Sciatic nerve (tissue), 2 donors: ENCODE measurements at places on chromosomes 1 and 21.

DNA sequence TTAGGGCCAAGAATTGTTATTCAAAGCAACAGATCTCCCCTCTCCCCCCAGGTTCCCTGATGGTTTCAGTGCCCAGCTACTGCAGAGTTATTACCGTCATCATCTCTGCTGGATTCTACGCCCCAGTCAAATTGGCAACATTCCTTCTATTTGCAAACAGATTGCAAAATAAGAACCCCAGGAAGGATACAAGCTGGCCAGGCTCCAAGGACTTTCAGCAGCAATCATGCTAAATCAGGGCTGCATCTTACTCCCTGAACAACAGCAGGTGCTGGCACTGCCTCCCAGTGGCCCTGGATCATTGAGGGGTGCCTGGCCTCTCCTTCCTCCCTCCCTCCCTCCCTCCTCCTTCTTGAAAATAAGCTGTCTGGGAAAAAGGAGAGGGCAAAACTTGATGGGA is 521.6 kb upstream of the BEND5 start:
- DNase-seq, result peak; percentile 58

DNA sequence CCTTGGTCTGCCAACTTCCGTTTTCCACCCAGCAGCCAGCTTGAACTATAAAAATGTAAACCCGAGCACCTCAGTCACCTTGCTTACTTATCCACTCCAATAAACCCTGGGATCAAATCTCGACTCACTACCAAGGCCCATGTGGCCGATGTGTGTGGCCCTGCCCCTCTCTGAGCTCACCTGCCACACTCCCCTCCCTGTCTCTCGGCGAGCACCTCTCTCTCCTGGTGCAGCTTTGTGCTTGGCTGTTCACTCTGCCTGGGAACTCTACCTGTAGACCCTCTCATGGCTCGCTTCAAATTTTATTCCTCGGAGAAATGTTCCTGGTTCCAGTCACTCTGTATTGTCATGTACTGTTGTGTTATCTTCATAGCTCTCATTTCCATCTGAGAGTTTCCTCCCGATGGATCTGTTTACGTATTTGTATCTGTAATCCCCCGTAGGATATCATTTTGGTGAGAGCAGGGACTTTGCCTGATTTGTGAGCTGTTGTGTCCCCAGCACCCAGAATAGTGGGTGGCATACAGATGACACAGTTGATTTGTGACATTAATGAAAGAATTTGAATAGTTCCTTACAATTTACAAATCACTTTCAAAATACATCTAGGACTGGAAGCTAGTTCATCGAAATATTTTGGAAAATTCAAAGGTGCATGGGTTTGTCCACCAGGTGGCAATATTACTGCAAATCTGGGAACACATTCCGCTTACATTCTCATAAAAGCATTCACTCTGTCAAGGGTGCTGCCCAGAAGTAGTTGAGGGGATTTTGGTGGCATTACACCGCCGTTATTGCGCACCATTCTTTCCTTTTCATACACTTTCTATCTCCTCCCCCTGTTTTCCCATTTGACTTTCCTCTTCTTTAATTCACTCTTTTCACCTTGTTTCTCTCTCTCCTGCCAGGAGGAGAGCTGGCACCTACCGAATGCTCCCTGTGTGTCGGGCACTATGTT is 95.3 kb downstream of the ABCA4 start:
- DNase-seq, result no peak

DNA sequence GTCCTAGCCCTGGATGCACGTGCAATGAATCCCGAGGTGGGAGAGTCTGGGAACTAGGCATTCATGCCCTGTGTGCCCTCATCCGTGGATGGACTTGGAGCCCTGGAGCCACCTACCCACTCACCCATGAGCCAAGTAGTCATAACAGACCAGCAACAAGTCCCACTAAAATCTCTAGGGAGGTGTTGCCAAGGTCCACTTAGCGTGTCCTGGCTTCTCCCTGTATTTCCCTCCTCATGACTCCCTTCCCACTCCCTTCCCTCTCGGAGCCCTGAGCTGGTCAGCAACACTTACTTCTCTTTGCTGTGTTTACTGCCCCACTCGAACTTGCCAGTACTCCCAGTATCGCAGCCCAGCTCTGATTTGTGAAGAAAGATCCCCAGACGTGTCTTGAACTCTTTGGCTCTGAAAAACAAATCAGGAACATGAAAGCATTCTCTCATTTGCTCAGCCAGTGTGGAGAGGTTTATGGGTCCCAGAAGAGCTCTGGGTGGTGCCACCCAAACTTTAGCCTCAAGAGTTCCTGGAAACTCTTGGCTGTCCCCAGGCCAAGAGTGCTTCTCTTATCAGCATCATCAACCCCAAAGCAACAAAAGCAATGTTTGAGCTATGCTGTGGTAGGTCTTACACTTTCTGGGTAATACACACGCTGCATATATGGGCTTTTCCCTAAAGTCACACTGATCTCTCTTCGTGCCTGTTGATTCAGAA is 1.1 kb downstream of the RGS16 start:
- DNase-seq, result no peak

DNA sequence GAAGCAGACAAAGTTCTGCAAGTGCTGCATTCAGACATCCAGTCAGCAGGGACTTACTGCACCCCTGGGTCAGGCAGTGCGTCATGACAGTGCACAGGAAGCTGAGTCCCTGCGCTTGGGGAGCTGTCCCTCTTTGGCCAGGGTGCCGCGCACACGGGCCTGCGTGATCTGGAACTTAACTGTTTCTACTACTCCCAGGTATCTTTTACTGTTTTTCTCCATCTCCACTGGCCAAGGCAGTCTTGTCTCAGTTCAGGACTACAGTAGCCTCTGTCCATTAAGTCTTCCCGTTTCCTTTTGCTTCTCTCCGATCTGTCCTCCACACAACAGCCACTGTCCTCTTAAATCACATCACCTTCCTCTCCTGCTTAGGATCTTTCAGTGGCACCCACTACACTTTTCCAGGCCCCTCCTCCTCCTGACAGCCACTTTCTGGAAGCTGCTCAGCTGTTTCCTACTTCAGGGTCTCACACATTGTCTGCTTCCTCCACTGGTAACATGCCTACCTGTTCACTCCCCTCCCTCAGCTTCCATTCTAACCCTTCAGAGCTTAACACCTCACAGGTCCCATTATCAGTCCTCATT is 15.9 kb downstream of the ERRFI1 start:
- no peak for DNase-seq

- DNase-seq, result no peak
These were observed 12.2 kb downstream of the DSTYK start for GRCh38 chr1:205199090-205199930.

- DNase-seq, result no peak
These were observed 26.5 kb downstream of the SSBP3 start for GRCh38 chr1:54379555-54380289.

- DNase-seq, result no peak
These were observed 206.8 kb upstream of the TMEM51 start for GRCh38 chr1:14946684-14947238.

DNA sequence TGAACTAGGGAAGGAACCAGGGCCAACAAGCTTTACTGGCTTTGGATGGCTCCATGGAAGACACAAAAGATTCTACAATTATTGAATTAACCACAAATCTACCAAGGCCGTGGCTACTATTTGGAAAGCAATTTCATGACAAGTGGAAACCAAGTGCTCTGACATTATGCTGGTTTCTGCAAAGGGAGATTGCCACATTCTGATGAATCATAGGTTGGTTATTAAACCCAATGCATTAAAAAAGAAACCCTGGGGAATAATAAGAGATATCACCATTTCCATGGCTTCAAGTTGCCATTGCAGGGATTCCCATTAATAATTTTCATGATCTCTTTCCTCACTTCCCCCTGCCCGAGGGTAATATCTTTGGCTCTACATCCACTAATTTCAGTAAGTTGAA is 359.2 kb upstream of the NCAM2 start:
- no peak for DNase-seq

DNA sequence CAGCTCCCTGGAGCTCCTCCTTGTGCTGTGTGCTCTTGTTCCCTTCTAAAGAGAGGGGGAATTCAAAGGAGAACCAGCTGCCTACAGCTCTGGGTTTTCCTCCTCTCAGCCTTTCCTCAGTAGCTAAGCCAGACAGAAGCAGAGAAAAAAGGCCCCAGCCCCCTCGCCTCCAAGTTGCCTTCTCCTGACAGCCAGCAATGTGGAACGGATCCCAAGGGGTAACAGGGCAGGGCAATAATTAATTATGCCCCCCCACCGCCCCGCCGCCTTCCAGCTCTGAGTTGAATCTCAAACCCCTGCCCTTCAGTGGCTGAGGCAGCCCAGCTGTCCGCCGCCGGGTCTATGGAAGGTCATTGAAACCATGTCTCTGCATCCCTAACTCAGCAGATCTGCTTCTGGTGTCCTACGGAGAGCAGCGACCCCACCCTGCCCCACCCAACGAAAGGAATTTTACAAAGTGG is 69.0 kb upstream of the GOLT1A start:
- DNase-seq, result no peak

- no peak for DNase-seq
These were observed 644.2 kb downstream of the PTPRU start for GRCh38 chr1:29880556-29880955.

GRCh38 chr1:31669433-31669785 is 24.7 kb upstream of the PEF1 start:
- no peak for DNase-seq

DNA sequence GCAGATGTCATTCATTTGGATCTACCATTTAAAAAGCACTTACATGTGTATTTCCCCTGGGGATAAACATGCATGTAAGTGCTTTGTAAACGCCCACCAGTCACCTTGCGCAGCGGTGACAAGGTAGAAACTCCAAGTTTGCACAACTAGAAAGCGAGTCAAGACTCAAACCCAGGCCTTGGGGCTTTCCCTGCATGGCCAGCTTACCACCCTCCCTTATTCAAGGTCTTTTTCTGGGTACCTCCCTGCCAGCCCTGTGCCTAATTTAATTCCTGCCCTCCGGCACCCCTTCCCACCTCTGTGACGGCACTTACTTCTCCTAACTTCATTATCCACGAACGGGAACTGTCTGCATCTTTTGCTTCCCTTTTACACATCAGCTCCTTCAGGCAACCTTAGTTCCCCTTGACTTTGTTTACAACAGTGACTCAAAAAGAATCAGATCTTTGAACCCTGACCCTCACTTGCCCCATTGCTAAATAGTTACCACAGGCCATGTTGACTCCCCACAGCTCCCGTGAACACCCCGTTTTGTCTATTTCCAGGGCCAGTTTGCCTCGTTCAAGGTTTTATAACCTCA is 138.3 kb upstream of the ETS2 start:
- no peak for DNase-seq

DNA sequence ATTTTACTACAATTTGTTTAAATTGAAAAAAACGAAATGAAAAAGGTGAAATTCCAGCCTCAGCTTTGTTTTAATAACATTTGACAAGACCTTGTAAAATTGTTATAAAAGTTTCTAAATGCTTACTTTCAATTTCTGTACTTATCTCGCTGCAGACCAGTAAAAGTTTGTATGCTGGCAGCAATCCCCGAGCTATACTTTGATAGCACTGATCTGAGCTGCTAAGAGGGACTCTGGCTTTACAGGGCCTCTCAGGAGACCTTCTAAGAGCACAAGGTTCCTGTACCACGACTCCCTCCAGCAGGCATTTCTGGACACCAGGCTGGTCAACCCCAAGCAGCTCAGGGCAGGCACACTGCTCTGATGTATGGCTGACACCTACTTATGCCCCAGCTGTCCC is 13.1 kb downstream of the STMN1 start:
- no peak for DNase-seq

GRCh38 chr1:227816750-227817446 is 1.4 kb downstream of the PRSS38 start:
- no peak for DNase-seq

DNA sequence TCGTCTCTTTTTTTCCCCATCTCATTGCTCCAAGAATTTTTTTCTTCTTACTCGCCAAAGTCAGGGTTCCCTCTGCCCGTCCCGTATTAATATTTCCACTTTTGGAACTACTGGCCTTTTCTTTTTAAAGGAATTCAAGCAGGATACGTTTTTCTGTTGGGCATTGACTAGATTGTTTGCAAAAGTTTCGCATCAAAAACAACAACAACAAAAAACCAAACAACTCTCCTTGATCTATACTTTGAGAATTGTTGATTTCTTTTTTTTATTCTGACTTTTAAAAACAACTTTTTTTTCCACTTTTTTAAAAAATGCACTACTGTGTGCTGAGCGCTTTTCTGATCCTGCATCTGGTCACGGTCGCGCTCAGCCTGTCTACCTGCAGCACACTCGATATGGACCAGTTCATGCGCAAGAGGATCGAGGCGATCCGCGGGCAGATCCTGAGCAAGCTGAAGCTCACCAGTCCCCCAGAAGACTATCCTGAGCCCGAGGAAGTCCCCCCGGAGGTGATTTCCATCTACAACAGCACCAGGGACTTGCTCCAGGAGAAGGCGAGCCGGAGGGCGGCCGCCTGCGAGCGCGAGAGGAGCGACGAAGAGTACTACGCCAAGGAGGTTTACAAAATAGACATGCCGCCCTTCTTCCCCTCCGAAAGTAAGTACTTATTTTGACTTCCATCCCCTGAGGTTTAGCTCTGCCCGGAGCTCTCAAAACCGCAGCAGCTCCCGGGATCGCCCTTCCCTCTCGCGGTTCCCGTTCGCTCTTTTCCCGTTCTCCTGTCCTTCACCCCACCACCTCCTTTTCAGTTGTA is 1.5 kb downstream of the TGFB2 start:
- peak; percentile 64 for DNase-seq

- DNase-seq, result no peak
These were observed 430 bp downstream of the RBM15 start for GRCh38 chr1:110339407-110340206.

DNA sequence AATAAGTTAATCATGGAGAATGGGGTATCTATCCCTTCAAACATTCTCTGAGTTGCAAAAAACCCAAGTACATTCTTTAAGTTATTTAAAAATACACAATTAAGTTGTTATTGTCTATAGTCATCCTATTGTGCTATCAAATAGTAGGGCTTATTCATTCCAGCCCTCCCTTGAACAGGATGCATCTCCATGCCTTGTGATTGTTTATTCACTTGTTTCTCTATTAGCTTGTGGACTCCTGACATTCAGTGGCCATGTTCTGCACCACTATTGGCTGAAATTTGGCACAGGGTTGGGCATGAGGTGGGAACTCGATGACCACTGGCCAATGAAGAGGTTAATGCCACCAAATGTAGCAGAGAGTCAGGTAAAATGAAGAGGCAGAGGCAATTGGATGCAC is 272.8 kb downstream of the TNR start:
- DNase-seq, result no peak

GRCh38 chr1:150568594-150568966 is 10.8 kb downstream of the MCL1 start:
- no peak for DNase-seq

- no peak for DNase-seq
These were observed 73.9 kb downstream of the OBSCN start for GRCh38 chr1:228281631-228282328.

- DNase-seq, result peak; percentile 76
These were observed 35.4 kb upstream of the CD1D start for GRCh38 chr1:158145173-158145719.

GRCh38 chr1:37658486-37658885 is 23.8 kb upstream of the RSPO1 start:
- no peak for DNase-seq

GRCh38 chr1:119808491-119808890 is 2.8 kb downstream of the REG4 start:
- DNase-seq, result no peak

DNA sequence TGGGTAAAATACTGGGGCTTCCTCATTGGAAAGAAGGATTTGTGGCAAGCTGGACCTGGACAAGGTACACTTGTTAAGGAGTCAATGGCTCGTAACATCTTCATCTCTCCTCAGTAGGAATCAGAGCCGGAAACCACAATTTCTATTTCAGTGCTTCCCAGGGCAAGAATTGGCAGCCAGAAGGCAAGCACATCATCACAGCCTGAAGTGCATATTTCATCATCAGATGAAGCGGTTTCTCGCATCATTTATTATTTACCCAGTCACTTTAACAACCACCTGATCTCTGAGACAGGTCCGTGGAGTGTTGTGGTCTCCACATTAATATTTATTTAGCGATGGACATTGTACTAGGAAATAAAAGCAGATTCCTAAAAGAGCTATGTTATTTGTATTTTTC is 55.0 kb downstream of the KCNJ15 start:
- DNase-seq, result no peak
